Psoas muscle (tissue), 8 donors: ENCODE measurements at places on chromosomes 7 and 10.
A peak's percentile ranks its signal among the peaks of the same experiment; 100 is the strongest.

GRCh38 chr10:7593063-7593462, 73.7 kb downstream of the ITIH5 start:
- no peak for DNase-seq
- no peak overlapping the region for H3K4me3 ChIP-seq
- H3K27me3 ChIP-seq = no peaks in the 10 kb centered on the region
- no peak overlapping the region for H3K27ac ChIP-seq

GRCh38 chr10:77863446-77863845, 63.1 kb downstream of the DLG5 start:
- peaks cover 4% of the 10 kb centered on the region for H3K4me1 ChIP-seq
- H3K36me3 ChIP-seq = no peaks in the 10 kb centered on the region

GRCh38 chr10:329361-330099, 194.3 kb downstream of the ZMYND11 start:
- peaks cover 36% of the 10 kb centered on the region for H3K36me3 ChIP-seq
- DNase-seq = peak; percentile 81
- peak overlapping the region; percentile 24 for H3K27ac ChIP-seq
- no peaks in the 10 kb centered on the region for H3K27me3 ChIP-seq

- H3K27ac ChIP-seq = peak overlapping the region; percentile 86
- H3K4me1 ChIP-seq = peaks cover 23% of the 10 kb centered on the region
- H3K27me3 ChIP-seq = no peaks in the 10 kb centered on the region
- no peaks in the 10 kb centered on the region for H3K36me3 ChIP-seq
These were observed 1.7 kb upstream of the MRLN start for GRCh38 chr10:59754951-59755350.

DNA sequence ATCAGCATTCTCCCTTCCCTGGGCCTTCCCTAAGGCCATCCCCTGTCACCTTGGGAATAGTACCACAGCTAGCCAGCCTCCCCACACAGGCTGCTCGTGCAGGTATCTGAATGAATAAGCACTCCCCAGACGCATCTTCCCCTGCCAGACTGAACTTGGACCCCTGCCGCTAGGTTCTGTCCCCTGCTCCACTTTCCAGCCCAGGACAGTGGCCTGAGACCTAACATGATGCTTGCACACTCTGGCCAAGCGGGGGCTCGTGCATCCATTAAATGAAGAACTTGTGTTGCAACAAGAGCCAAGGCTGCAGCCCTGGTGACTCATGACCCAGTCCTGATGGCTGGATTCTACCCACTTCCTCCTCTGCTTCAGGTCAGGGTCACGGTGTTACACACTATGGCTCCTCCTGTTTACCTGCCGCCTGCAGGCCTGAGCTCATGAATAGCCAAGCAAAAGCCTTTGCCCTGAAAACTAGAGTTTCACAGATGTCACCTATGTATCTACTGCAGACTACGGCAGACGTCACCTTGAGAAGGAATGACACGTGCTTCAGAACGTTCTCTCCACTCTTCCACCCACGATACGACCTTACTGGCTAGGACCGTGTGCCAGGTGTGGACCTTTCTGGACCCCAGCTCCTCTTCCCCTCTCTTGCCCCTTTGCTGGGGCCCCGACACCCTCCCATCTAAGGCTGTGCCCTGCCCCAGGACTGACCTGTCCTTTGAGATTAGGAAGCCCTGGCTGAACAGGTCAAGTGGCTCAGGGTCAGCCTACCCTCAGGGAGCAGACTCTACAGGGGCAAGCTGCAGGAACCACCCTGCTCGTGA, 6.5 kb downstream of the ASB13 start:
- H3K4me3 ChIP-seq = no peak overlapping the region
- H3K36me3 ChIP-seq = no peaks in the 10 kb centered on the region
- H3K27ac ChIP-seq = no peak overlapping the region
- H3K27me3 ChIP-seq = no peaks in the 10 kb centered on the region

DNA sequence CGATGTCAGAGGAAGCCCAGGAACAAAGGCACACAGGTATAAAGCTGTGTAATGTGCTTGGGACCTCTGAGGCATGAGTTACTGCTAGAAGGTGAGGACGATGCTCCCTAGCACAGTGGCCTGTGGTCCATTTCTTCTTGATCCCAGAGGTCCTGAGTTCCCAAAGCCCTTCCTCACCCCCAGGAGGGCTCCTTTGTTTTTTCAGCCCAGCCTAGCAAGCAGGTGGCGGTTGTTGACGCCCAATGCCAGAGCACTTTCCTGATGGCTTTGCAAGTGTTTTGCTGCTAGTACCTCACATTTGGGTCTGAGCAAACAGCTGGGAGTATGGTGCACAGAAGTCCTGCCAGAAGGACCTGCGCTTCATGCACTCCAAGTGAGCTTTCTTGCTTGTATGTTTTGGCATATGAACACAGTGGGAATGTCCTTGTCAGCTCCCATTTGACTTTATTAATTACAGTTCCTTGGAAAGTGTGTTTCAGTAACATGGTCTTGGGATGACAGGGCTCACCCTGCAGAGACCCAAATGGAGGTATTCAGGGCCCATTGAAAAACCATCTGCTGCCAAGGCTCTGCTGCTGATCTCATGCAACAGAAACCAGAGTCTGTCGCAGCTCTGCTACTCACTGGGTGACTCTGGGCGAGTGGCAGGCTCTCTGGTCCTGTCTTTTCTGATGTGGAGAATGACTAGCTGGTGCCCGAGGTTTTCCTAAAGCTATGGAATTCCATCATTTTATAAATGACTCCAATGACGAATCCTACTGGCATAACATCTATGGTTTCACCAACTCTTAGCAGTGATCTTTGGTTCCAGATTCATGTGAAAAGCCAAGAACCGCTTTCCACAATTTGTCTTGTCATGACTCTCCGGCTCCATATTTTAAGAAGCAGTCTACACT, 134.9 kb downstream of the ARID5B start:
- H3K27me3 ChIP-seq = no peaks in the 10 kb centered on the region
- no peaks in the 10 kb centered on the region for H3K36me3 ChIP-seq
- peak overlapping the region; percentile 39 for H3K27ac ChIP-seq

DNA sequence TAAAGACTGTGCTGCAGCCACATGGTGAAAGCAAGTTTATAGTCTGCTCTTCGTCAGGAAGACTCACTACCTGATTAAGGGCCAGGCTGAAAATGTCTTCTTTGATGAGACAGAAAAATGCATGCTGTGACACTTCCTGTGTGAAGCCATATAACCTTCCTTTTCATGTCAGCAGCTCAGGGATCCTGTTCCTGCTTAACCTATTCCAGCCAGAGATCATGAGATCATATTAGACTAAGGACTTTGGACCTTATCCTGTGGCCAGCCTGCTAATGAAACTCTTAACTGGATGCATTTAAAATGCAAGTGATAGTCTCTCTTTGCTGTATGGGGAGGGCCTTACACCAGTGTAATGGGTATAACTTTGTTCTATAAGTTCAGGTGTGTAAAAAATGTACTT, 165.2 kb downstream of the PTEN start:
- H3K4me3 ChIP-seq = no peak overlapping the region
- no peaks in the 10 kb centered on the region for H3K36me3 ChIP-seq
- H3K27me3 ChIP-seq = no peaks in the 10 kb centered on the region
- DNase-seq = no peak
- no peaks in the 10 kb centered on the region for H3K4me1 ChIP-seq

DNA sequence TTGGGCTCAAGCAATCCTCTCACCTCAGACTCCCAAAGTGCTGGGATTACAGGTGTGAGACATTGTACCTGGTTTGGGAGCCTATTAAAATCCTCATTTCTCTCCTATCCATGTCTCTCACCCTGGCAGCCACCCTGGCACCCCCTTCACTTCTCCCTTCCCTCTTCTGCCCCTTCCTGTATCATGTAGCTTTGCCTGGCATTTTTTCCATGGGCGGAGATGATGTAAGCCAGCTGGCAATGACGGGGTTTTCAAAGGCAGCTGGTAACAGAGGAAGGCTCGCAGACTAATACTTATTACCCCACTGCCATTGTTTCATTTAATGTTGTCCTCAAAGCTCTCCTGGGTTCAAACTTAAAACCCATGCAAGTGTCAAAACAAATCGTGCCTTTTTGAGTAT, 61.9 kb downstream of the RGS10 start:
- DNase-seq = no peak
- H3K27me3 ChIP-seq = peaks cover 33% of the 10 kb centered on the region
- H3K4me3 ChIP-seq = no peak overlapping the region

- H3K27me3 ChIP-seq = no peaks in the 10 kb centered on the region
- no peaks in the 10 kb centered on the region for H3K4me1 ChIP-seq
- no peaks in the 10 kb centered on the region for H3K36me3 ChIP-seq
- peak overlapping the region; percentile 55 for H3K27ac ChIP-seq
These were observed 78.7 kb upstream of the ABI1 start for GRCh38 chr10:26939290-26939961.

- peaks cover 7% of the 10 kb centered on the region for H3K4me1 ChIP-seq
- no peak within 1 kb of the TSS for H3K27ac ChIP-seq
- no peaks in the 10 kb centered on the region for H3K36me3 ChIP-seq
- DNase-seq = no peak
These were observed at the start of gene ADCY1 for GRCh38 chr7:45573661-45574415. ADCY1 (plus strand) TSS chr7:45574368; CDS start chr7:45574544, 176 bp downstream.
